ENCODE measurements at places on chromosomes 13 and 19. TPM values are rescaled to one million over a fixed set of nuclear protein-coding genes. Genes with fewer than 3 reads are reported as not detected.

Gene FXYD7
- total RNA-seq = not detected

Gene KLK3
- total RNA-seq = not detected

DNA sequence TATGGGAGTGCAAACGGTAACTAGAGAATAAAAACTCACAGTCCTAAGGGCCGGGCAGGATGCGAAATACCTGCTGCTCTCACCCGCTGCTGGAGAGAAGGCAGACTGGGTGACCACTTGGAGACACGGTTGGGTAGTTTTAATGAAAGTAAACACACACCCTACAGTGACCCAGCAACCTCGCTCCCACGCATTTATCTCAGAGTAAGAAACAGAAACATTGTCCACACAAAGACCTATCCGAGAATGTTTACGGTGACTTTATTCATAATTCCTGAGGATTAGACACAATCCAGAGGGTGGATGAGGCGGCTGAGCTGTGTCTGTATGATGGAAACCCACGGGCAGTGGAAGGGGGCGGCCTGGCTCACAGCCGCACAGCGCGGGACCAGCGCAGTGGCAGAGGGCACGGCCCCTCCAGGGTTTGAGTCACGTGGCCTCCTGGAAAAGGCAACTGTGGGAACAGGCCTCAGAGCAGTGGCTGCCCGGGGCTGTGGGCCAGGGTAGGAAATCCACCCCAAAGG, 73.5 kb upstream of the C13orf46 start:
- DNase-seq = no peak

DNA sequence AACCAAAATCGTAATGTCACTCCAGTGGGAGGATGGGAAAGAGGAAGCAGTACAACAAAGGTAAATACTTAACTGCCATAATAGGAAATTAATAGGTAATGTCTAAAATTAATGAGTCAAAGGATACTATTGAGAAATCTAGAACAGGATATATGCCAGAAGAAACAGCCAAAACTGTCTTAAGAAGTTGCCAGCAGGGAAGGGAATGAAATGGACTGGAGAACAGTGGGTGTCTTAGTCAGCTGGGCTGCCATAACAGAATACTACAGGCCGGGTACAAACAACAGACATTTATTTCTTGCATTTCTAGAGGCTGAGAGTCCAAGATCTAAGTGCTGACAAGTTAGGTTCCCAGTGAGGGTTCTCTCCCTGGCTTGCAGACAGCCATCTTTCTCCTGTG, 40.3 kb upstream of the IPO5 start:
- peak; percentile 53 for DNase-seq

DNA sequence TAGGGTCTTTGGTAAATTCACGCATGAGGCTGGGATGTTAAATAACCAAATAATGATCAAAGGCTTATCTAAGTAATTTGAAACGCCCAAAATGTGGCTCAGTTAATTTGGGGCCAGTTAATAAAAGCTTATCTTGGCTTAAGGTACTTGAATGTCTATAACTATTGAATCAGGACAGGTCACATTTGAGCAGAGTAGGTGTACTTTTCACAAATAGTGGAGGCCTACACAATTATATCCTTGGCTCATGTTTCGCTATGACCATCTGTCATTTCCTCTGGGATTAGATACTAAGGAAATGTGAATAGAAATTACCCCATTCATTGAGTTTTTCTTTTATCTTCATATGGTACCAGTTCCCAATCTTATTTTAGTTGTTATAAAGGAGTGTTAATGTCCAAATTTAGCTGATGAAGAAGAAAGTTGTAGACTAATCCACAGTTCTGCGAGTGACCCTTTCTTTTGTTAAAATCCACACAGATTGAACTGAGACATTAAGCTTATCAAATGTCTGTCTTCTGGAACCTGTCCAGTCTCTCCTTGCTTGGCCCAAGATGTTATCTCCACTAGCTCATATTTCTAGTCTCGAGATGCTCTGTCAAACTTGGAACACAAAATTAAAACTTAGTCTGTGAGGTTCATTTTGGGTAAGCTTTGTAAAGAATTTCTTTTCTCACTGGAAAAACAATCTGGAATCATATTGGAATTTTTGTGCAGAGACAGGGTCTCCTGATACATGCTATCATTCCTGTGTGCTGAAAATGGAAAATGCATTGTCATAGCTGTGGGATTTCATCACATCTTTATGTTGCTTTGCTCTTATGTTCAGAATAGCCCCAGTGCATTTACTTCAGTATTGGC, 31.0 kb downstream of the SLAIN1 start:
- no peak for DNase-seq

Gene NLRP4
- total RNA-seq = not detected

DNA sequence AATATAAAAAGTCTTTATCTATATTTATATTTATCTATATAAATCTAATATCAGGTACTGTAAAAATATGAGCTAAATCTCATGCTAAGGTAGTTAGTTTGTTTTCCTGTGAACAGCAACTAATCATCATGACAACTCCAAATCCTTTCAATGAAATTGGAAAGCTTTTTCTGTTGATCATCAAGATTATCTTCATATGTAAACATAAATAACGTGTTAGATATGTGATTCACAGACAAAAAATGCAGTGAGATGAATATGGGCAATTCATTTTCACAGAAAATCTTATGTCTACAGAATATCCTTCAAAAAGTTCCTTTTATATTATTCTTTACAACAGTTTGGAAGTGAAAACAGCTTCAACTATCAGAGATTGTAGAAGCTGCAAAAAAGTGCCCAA, 41.7 kb upstream of the EEF1AKMT1 start:
- DNase-seq = peak; percentile 28

- no peak for DNase-seq
Measured at GRCh38 chr19:56993851-56994250, 125.9 kb upstream of the USP29 start.

GRCh38 chr19:9995084-9995483, 15.2 kb downstream of the COL5A3 start:
- DNase-seq = no peak

DNA sequence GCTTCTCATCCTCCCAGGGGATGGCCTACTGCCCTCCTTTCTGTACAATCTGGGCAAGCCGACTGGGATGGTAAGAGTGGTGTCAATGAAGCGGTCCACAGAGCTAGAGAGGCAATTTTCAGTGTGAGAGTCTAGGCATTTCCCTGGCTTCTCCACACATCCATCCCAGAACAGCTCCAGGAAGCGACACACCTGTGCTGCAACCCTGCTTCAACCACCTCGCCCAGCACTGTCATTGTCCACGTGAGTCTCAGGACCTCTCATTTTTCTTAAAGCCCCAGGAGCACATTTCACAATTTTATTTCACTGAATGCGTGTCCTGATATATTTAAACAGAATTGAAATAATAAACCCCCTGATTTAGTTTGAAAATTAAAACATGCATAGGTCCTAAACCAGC, 15.5 kb upstream of the UBL3 start:
- DNase-seq = no peak

Gene PROZ
- total RNA-seq = not detected

DNA sequence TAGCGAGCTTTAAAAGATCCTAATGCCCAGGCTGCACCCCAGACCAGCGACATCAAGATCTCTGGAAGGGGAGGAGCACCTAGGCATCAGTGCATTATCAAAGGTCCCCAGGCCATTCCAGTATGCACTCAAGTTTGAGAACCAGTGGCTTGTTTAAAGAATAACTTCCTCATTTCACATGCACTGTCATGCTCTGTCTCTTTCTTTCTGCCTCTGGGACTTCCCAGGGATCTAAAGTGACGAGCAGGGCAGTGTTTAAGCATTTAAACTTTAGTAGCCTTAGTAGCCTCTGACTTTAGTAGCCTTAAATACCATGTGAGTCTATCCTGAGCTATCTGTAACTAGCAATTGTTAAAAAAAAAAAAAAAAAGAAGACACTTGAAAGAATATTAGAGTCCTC, 8.9 kb upstream of the FARP1 start:
- no peak for DNase-seq

DNA sequence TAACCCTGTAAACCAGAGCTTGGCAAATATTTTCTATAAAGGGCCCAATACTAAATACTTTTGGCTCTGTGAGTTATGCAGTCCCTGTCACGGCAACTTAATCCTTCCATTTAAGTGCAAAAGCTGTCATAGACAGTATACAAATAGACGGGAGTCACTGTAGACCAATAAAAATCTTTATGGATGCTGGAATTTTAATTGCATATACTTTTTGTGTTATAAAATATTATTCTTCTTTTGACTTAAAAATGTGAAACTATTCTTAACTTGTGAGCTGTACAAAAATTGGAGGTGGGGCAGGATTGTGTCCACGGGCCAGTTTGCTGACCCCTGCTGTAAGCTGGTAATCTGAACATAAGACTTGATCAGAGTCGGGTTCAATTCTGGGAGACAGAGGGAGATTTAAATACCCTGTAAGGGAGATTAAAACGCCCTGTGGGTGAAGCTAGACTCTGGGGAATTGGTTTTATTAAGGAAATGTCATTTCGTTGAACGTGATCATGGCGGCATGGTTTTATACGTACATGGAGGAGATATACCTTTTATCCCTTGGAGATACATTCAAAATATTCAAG, 21.7 kb downstream of the TNFSF14 start:
- DNase-seq = no peak

DNA sequence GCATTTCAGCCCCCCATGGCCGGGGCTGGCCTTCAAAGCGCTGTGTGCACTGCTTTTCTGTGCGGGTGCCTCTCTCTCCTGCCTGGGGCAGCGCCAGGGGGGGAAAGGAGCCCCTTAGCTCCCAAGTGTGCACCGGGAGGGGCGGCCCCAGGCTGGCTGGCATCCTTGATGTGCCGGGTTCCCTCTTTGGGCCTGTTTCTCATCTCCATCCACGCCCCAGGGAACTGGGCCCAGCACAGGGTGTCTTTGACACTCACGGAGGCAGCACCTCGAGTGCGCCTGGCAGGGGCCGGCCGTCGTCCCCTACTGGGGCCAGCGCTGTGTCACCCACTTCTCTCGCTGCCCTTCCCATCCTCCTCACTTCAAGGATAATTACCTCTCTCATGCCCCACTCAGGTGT, 324.3 kb downstream of the TEX29 start:
- no peak for DNase-seq

DNA sequence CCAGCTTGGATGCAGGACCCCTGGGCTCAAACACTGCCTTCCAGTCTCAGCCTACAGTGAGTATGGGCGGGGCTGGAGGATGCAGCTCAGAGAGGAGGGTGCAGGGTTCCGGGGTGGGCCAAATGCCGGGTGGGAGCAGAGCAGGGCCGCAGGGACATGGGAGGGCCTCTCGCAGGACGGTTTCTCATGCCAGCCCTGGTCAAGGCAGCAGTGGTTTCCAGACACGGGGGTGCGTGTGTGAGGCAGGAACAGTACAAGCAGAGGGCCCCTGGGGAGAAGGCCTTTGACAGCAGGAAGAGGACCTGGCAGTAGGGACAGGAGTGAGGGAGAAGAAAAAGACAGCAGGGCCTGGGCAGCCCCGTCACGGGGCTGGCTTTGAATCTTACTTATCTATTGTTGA, 34.1 kb downstream of the CRTC1 start:
- DNase-seq = no peak

Gene ZNF626
- 18.6 TPM for total RNA-seq

DNA sequence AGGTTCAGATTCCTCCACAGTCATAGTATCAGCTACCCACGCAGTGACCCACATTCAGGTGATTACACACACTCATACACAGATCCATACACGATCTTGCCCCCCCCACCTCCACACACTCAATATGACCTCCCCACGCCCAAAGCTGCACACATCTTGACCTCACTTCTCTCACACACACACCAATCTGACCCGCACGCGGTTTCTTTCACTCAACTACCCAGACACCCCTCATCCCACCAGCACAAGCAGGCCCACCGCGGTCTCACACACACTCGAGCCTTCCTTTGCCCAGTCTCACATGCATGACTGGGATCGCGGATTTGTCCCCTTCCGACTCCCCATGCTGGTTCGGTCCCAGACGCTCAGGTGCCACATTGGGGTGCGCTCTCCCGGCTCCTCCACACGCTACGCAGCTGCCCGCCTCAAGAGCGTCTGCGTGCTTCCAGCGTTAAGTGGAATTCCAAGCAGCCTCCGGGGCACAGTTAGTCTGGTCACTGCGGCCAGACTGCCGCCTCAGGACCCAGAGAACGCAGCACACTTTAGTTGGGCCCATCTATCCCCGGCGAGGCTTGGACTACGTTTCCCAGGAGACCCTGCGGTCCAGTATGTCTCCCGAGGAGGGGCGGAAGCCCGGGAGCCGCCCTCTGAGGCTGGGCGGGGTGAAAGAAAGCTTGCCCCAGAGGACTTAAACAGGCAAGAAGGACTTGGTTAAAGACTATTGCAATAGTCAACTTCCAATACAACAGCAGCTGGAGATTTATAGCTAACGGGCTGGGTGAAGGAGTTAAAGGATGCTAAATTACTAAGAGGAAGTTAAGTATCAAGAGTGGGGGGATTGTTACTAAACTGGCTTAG, 746 bp upstream of the ZNF345 start:
- DNase-seq = peak; percentile 96

- DNase-seq = no peak
Measured at GRCh38 chr13:29160862-29161261, 340.7 kb downstream of the MTUS2 start.

Gene PTGIR
- 21.1 TPM for total RNA-seq

Gene S1PR4
- total RNA-seq = not detected

GRCh38 chr13:26563713-26564112, 6.2 kb downstream of the WASF3 start:
- DNase-seq = no peak

Gene PCDH20
- total RNA-seq = under 0.01 TPM

- DNase-seq = no peak
Measured at GRCh38 chr19:29338480-29338879, 125.5 kb upstream of the UQCRFS1 start.

Gene ZNF98
- not detected for total RNA-seq

Gene HAUS5
- 10.1 TPM for total RNA-seq

DNA sequence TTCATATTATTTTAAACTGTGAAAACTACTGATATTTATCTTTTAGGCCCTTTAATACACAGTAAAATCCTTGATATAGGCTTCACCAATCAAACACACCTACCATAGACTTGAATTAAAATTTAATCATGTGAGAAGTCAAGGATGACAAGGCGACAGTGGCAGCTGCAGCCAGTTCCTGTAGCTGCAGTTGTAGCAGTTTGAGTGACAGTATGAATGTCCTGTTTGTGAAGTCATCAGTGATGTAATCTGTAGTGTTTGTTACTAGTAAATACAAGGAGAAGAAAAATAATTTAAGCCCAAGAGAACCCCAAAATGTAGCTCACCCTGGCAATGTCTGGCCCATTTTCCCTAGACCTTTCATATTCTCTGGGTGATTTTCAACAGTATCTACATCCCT, 897.0 kb downstream of the SLITRK6 start:
- no peak for DNase-seq

Gene DACH1
- total RNA-seq = not detected

- DNase-seq = peak; percentile 63
Measured at GRCh38 chr19:45076029-45076850, at the start of gene ZNF296. Gene ZNF296 (minus strand): TSS chr19:45076478. CDS start chr19:45076373, 105 bp downstream.

DNA sequence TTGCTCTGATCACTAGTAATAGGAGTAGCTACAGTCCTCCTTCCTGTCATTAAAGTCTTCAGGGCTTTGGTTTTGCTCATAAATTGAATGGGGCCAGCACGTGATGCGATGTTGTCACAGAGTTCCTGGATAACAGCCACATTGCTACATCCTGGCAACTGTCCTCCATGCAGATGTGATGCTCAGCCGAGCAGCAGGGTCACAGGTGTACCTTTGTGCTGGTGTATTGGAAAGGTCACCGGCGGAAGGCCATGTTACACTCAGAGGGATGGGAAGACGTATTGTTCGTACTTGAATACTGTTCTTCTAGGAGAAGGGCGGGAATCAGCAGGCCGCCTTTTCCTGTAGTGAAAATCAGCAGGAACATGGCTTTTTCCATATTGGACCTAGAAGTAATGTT, 713.8 kb upstream of the GPC6 start:
- no peak for DNase-seq
